Activated B cell treated with CpG ODN at 0.5 μM for 24 hours (primary cell): ENCODE measurements at places on chromosomes 3 and 15. TPM values are rescaled to one million over a fixed set of nuclear protein-coding genes. Genes with fewer than 3 reads are reported as not detected.

- no peak for DNase-seq
These were observed 191.8 kb downstream of the FAM43A start for GRCh38 chr3:194877291-194878119.

GRCh38 chr15:73650416-73651126 lies 17.4 kb upstream of the NPTN start:
- no peak for DNase-seq

DNA sequence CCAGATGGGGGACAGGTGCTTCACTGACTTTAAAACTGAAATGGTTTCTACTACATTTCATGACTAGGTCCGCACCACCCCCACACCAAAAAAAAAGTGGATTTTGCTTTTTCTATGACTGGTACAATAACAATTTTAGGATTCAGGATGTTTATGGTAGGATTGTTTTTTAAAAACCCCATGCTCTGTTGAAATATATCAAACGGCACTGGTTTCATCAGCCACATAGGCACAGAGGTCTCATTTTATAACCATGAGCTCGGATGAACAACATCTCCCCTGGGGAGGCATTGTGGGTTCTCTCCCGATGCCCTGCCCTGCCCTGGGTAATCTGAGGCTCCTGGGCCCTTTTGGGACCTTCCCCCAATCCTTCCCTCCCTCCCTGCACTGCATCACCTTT lies 202.7 kb upstream of the KBTBD8 start:
- DNase-seq: no peak

DNA sequence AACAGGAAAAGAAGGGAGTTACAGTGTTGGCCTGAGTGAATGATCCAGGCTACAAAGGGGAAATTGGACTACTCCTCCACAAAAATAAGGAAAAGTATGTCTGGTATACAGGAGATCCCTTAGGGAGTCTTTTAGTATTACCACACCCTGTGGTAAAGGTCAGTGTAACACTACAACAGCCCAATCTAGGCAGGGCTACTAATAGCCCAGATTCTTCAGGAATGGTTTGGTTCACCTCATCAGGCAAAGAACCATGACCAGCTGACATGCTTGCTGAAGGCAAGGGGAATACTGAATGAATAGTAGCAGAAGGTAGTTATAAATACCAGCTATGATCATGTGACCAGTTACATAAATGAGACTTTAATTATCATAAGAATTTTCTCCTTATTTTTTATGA lies 372.6 kb upstream of the ATP11B start:
- no peak for DNase-seq

The CFAP161 gene
- total RNA-seq: 0.18 TPM in 1 of 2 replicates, not detected in the other

- DNase-seq: no peak
These were observed 774 bp downstream of the IMP3 start for GRCh38 chr15:75639191-75639708.

DNA sequence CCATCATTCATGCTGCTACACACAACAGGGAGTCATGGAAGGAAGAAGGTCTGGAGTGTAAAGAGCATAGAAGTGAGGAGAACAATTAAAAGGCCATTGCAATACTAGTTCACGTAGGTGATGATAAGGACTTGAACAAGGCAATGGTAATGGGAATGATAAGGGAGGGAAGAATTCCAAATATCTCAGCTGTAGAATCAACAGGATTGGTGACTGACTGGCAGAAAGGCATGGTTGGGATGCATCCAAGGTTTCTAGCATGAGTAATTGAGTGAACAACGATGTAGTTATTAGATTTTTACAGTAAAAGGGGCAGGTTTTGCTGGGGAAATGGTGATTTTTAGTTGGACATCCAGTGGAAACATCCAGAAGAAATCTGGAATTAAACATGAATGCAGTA lies 2.4 kb upstream of the SEC62 start:
- no peak for DNase-seq

The MAPKAPK3 gene
- 18.2 and 20.3 TPM in 2 replicates for total RNA-seq

The PRICKLE2 gene
- 0.33 and 1.2 TPM in 2 replicates for total RNA-seq

- DNase-seq: no peak
These were observed 169.0 kb upstream of the TSC22D2 start for GRCh38 chr3:150238995-150239619.
